ENCODE measurements at places on chromosomes 4 and X.

GRCh38 chr4:2348786-2349185 lies 69.7 kb downstream of the ZFYVE28 start:
- no peak for DNase-seq

- no peak for DNase-seq
Observed at GRCh38 chrX:15820106-15821073, 30.1 kb downstream of the ZRSR2 start.

DNA sequence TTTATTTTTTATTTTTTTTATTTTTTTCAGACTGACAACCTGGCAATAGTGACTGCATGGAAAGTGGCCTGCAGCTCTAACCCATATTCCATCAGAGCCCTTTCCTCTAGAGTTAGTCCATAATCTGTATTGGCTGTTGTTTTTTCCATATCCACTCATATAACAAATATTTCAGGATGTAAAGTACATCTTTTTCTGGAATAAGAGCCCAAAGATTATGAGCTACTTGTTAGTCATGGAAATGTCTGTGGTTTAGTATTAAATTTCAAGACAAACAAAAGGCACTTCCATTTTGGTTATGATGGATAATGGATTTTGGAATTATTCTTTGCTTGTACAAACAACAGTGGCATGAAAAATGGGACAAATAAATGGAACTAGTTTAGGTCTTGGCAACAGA lies 296.0 kb upstream of the HS3ST1 start:
- DNase-seq, result no peak

- no peak for DNase-seq
Observed at GRCh38 chr4:13484749-13485221, 645 bp upstream of the RAB28 start.

DNA sequence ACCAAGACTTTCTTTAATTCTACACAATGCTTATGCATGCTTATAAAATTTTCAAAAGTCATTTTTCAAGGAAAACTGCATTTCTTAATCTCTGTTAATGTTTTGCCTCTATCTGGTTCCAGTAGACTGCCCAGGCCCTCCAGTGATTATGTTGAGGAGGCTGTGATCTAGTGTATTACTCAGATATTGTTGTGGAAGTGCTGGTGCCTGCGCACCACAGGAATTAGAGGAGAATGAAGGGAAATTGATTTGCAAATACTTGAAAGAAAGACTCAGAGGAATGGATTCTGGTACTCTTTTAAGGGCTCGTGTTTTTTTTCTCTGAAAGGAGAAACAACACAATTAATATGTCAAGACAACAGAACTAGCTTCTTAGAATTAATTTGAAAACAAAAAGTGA lies 1015.1 kb downstream of the RPA4 start:
- DNase-seq, result no peak

DNA sequence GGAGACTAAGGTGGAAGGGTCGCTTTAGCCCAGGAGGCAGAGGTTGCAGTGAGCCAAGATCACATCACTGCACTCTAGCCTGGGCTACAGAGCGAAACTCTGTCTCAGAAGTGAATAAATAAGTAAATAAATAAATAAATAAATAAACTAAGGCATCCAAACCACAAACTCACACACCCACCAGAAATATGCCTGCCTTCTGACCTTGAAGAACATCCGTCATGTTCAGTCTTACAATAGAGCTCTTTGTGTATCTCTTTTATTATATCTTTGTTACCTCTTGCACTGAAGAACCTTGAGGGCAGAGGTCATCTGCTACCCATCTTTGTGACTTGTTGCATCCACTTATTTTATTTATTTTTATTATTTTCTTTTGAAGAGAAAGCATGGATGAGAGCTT lies 71.6 kb downstream of the PRRG1 start:
- DNase-seq, result no peak

- DNase-seq, result no peak
Observed at GRCh38 chrX:1025413-1025812, 187.0 kb downstream of the CRLF2 start.

GRCh38 chr4:159010563-159011260 lies 92.2 kb upstream of the RAPGEF2 start:
- DNase-seq, result no peak

DNA sequence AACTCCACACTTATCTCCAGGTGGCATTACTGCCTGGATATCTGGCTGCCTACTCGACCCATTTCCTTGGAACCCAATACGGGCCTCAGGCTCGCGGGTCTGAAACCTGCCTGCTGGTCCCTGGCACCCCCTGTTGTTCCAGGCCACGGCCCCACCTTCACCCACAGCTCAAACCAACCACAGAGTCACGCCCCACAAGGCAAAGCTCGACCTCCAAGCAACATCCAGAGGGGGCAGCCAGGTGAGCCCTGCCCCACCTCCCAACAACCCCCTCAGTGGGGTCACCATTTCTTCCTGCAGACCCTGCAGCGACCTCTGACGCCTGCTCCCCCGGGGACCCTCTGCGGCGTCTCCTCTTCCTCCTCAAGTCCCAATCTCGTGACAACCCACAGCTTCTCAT lies 76.2 kb downstream of the WFS1 start:
- no peak for DNase-seq

DNA sequence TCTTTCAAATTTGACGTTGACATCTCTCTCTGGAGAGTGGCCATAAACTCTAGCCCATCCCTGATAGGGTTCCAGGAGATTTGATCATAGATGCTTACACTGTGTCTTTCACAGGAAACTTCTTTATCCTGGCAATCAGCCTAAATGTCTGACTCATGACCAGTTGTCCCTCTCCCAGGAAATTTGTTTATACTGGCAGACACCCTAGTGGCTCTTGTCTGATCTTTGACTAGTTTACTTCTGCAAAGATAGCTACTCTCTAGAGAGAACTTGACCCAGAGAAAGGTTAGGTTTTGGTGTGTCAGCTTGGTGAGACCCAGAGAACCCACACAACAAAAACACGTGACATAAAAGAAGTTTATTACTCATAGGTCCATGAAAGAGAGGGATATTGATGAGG lies 509.8 kb downstream of the CENPC start:
- DNase-seq, result no peak

- DNase-seq, result no peak
Observed at GRCh38 chr4:24849756-24850155, 54.4 kb downstream of the SOD3 start.

GRCh38 chr4:116438981-116439729 lies 646.2 kb downstream of the TRAM1L1 start:
- DNase-seq, result no peak

- DNase-seq, result no peak
Observed at GRCh38 chrX:151714362-151714761, 1.5 kb upstream of the FATE1 start.

DNA sequence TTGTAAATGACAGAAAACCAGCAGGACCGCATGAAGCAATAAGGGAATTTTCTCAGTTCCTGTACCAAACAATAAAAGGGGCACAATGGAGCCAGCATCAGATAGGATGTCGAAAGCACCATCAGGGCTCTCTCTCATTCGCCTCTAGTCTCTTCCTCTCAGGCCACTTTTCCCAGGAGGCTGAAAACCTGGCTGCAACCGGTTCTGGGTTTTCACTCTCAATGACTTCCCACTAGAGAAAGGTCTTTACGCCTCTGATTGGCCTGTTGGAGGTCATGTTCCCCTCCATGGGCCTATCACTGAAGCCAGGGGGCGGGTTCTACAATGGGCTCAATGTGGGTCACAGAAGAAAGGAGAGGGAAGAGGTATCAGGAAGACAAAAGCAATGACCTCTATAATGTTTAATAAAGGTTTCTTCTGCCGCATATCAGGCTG lies 29.3 kb downstream of the ZNF827 start:
- no peak for DNase-seq

GRCh38 chr4:173169178-173169427 lies 492 bp downstream of the GALNT7 start:
- no peak for DNase-seq

DNA sequence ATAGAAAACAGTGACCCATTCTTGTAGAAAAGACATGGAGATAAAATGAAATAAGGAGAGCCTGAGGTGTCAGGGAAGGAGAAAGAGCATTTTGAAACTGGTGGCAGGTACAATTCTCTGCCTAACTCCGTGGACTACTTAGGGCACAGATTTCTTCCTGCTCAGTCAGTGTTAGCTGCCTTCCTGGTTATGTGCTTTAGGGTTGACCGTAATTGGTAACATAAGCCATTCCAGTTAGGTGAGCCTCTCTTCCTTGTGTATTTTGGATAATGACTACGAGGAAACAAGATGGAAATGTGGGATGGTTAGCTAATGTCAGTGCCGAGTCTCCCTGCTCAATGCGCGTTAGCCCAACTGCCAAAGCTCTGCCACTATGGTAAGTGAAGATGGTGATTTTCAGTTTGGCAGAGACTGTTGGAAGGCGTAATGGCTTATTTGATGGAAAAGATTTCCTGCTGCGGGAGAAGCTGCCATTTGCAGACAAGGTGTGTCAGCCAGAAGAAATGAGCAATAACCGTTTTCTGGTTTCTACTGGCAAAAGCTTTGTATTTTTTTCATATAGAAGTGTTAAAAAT lies 174.1 kb downstream of the CBR4 start:
- DNase-seq, result no peak

DNA sequence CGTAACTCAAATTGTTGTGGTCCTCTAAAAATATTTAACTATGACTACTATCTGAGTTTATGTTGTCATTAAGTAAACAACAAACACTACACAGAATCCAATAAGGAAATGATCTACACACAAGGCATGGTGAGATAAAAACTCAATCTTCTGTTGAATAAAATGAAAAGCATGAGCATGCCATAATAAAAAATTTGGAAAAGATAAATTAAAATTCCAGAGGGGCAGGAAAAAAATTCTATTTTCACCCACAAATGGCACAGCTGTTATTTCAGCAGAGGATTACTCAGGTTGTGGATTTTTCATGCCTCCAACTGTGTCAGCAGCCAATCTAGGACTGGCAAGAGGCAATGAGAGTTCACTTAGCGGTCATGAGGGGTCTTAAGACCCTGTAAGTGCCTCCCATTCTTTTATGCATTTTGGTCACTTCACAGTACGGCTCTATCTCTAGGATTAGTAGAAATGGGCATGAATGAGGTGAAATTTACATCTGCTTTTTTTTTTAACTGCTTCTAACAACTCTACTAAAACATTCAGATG lies 639.8 kb upstream of the DIPK2B start:
- no peak for DNase-seq

DNA sequence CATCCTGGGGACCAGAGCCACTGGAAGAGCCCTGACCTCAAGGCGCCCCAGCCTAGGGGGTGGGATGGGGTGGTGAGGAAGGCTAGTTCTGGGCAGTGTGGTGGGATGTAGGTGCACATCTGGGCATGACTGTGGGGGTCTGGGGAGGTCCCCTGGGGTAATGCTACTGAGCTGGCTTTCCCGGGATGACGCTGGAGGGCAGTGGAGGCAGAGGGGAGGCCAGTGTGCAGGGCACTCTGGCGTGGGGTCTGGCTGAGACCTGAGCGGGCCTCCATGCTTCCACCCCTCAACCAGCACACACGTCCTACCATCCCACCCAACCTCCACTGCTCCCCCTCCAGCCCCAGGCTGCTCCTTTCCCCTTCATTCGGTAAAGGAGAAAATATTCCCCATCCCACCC lies 4.8 kb upstream of the SH3BP2 start:
- no peak for DNase-seq

- no peak for DNase-seq
Observed at GRCh38 chr4:144494280-144494679, 151.7 kb upstream of the HHIP start.

DNA sequence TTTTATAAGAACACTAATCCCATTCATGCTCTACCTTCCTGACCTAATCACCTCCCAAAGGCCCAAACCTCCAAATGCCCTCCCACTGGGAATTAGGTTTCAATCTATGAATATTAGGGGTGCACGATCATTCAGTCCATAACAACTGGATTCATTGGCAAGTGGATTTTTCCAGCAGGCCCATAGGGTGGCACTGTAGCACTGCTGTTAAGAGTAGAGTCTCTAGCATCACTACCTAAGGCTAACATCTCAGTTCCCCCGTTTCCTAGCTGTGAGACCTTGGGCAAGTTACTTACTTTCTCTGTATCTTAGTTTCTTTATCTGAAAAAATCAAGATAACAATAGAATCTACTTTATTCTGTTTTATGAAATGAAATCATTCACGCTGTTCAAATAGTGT lies 315.8 kb downstream of the STIM2 start:
- no peak for DNase-seq

- DNase-seq, result no peak
Observed at GRCh38 chrX:38473701-38474100, 87.6 kb upstream of the TSPAN7 start.

DNA sequence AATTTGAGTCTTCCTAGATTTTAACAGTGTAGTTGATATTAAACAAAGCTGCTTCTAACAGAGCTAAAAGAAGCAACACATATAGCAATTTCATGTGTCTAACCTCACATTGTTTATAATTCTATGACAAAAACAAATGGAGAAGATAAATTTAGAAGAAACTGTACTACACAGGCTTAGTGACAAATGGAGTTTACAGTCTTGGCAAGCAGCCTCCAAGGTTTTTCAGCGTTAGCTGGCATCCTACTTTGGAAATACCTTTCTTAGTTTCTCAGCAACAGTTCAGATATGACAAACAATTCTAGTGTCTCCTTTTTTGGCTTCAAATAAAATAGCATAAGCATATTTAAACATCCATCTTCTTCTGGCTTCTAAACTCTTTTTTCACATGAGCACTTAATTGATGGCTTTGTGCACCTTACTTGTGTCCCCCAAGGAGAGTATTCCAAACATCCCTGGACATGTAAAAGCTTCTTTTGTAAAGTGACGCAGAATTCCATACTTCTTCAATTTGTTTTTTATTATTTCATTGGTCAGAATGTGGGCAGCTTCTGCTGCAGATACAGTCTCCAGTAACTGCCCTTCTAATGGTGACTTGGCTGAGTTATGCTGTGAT lies 249.8 kb downstream of the ANTXR2 start:
- no peak for DNase-seq

DNA sequence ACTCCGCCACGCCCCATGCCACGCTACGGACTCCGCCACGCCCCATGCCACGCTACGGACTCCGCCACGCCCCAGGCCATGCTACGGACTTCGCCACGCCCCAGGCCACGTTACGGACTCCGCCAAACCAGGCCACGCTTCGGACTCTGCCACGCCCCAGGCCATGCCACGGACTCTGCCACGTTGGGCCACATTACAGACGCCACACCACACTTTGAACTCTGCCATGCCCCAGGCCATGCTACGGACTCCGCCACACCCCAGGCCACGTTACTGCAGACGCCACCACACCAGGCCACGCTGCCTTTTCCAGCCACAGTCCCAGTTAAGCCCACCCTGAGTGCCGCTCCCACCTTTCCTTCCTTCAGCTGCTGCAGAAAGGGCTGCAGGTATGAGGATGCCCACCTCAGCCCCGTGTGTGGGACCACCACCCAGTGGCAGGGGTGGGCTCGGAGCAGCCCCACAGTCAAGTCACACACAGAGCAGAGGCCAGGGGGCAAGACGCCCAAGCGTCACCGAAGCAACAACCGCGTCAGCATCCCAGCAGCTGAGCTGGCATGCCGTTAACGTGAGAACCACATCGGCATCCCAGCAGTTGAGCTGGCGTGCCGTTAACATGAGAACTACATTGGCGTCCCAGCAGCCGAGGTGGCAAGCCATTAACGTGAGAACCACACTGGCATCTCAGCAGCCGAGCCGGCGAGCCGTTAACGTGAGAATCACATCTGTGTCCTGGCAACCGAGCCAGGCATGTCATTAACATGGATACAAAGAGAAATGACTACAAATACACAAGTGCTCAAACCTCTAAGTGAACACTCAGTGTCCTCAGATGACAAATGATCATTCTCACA lies 26.4 kb downstream of the GAK start:
- DNase-seq, result no peak
